ENCODE measurements at places on chromosomes 7 and 10. TPM values are rescaled to one million over a fixed set of nuclear protein-coding genes. Genes with fewer than 3 reads are reported as not detected.
A peak's percentile ranks its signal among the peaks of the same experiment; 100 is the strongest.

The WNT16 gene
- not detected for total RNA-seq

The ADRB1 gene
- total RNA-seq: not detected

The ZEB1 gene
- 46.5 TPM for total RNA-seq

The HPS6 gene
- 21.6 TPM for total RNA-seq

The CACNB2 gene
- total RNA-seq: not detected

The OPALIN gene
- not detected for total RNA-seq

The GPR26 gene
- not detected for total RNA-seq

The C7orf33 gene
- total RNA-seq: not detected

The IGFBP3 gene
- total RNA-seq: 3.6 TPM

The H2BK1 gene
- not detected for total RNA-seq

The MACC1 gene
- 2.5 TPM for total RNA-seq

The SPRN gene
- not detected for total RNA-seq

The COBL gene
- total RNA-seq: not detected

The TMEM270 gene
- not detected for total RNA-seq

The GNG11 gene
- not detected for total RNA-seq

The TET1 gene
- 0.87 TPM for total RNA-seq

DNA sequence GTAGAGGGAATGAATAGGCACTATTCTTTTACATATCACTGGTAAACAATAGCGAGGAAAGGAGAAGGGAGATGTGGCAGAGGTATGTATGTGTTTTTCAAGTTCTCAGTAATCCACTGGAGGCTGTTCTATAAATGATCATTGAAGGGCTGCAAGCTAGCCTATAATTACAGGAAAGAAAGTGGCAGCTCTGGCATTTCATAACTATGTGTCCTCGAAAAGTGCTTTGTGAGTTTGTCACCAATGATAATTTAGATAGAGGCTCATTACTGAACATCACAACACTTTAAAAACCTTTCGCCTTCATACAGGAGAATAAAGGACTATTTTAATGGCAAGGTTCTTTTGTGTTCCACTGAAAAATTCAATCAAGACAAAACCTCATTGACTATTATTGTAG, 235.1 kb downstream of the FOXP2 start:
- no peak for ATAC-seq

- ATAC-seq: peak; percentile 98
These were observed 18.0 kb upstream of the TBXAS1 start for GRCh38 chr7:139811066-139811465.

- no peak for ATAC-seq
These were observed 19.3 kb downstream of the PROSER2 start for GRCh38 chr10:11842411-11842810.

- ATAC-seq: no peak
These were observed 6.0 kb downstream of the SRGN start for GRCh38 chr10:69093933-69094332.

DNA sequence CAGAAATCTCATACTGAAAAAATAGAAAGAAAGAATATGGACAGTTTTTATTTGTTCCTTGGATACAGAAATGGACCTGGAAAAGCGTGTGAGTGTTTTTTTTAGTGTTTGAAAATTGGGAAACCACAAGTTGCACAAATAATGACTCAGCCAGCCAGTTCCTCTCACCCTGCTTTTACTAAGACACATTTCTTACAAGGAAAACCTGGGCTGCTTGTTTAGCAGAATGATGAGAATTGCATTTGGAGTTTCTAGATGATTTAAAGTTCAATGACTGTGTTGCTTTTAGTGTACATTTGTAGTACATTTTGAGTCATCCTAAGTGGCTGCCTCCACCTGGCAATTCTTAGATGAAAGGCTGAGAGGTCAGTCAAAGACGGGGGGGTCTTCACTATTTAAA, 218.7 kb downstream of the ABCA13 start:
- no peak for ATAC-seq

- no peak for ATAC-seq
These were observed 39.8 kb upstream of the CDK13 start for GRCh38 chr7:39910108-39910869.

- ATAC-seq: no peak
These were observed 28.5 kb upstream of the LOXL4 start for GRCh38 chr10:98296524-98296923.

GRCh38 chr10:102948176-102948575, 30.1 kb downstream of the CNNM2 start:
- no peak for ATAC-seq

GRCh38 chr10:77590344-77591237, 47.0 kb downstream of the KCNMA1 start:
- ATAC-seq: no peak

DNA sequence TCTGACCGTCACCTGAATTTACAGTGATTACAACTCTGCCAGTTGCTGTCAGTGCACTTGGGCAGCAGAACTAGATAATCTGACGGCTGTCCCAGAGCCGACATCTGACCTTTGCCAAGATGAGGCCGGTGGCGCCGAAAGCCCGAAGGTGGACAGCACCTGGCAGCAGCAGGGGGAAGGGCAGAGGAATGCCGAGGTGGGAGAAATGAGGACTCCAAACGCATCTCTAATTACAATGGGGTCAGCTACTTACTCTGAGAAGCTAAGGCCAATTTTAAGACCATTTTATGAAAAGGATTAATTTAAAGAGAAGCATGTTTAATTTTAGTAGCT, 33.8 kb downstream of the TRIM8 start:
- ATAC-seq: no peak

DNA sequence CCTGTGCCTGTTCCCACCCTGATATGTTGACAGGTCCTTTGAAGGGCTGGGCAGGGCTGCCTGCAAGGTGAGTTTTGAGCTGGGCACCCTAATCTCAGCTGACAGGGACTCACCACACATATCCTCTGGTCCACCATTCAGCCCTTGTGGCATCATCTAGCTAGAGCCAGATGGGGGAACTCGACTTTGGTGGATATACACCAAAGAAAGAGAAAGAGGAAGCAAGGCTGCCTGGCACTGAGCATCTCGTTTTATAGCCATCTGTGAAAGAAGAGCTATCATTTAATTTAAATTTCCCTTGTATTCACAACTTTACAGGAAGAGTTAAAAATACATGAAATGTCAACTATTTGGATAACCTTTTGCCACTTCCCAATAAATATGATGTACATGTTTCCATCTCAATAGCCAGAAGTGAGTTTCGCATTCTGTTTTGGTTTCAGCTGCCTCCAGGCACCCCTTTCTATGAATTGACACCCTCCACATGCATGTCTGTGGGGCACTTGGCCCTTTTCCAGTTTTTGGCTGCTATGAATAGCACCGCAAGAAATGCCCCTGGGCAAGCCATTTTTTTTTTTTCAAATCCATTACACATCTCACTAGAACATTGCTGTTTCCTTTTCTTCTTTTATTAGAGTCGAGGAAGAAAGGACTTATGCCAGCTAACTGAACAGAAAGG, 22.9 kb upstream of the GRB10 start:
- no peak for ATAC-seq

DNA sequence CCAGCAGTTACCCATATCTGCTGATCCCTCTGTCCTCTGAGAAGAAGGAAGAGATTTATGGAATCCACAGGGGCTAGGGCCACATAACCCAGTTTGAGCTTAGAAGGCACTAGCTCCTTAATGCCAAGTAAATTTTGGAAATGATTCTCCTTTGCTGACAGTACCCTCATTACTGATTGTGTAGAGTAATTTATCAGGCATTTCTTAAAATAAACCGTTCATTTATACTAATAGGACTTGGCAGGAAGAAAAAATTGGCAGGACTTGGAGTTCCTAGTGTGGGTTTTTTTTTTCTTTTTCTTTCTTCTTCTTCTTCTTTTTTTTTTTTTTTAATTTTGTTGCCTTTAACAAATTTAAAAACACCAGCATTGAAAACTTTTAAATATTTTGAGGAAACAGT, 645.7 kb downstream of the SUGCT start:
- no peak for ATAC-seq

DNA sequence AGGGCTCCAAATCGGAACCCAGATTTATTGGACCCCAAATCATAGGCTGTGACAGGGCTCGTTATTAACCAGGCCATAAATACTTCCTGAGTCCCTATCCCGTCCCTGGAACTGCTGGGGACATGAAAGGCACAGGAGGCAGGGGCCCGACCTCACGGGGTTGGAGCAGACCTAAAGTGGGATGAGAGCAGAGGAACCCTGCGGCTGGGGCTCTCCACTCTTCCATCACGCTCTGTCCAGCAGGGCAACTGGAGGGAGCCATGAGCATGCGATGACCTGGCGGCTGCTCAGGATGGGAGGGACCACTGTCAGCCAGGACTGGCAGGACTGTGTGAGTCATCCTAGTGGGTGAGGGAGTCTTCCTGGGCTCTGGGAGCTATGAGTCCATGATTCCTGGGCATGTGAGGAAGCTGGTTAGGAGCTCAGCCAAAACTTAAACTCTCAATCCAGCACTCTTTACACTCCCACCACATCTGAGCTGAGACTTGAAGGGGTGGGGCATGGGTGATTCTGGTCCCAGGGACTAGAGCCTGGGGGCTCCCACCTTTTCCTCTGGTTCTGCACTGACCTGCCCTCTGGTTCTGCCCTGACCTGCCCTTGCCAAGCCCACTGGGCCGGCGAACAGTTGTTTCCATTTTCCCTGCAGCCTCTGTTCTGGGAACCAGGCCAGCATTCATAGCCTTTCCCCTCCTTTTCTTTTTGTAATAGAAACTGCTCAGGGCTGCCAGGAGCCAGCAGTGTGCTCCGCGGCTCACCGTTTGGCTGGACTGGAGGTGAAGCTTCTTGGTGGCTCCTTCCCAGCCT, 47.1 kb downstream of the SYPL1 start:
- no peak for ATAC-seq

GRCh38 chr10:59910867-59911266, 4.5 kb upstream of the CCDC6 start:
- ATAC-seq: no peak

- ATAC-seq: no peak
These were observed 42.1 kb downstream of the RSBN1L start for GRCh38 chr7:77738382-77738781.

- no peak for ATAC-seq
These were observed 191.9 kb downstream of the MDFIC start for GRCh38 chr7:115113776-115114175.

DNA sequence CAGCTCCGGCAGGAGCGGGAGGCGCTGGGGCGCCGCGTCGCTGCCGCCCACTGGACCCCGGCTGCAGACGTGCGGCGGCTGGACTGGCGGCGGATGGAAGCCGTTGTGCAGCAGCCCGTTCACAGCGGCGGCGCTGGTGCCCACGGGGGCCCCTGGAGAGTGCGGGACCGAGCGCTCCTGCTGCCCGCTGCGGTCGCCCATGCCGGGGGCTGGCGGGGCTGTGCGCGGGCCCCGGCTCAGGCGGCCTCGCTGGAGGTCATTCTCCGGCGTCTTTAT, 413 bp downstream of the PANK1 start:
- peak; percentile 46 for ATAC-seq

DNA sequence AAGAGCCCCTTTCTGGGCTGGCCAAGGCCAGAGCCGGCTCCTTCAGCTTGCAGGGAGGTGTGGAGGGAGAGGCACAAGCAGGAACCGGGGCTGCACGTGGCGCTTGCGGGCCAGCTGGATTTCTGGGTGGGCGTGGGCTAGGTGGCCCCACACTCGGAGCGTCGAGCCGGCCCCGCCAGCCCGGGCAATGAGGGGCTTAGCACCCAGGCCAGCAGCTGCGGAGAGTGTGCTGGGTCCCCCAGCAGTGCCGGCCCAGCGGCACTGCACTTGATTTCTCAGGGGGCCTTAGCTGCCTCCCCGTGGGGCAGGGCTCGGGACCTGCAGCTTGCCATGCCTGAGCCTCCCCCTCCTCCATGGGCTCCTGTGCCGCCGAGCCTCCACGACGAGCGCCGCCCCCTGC, 48.1 kb downstream of the SH2D4B start:
- ATAC-seq: no peak

DNA sequence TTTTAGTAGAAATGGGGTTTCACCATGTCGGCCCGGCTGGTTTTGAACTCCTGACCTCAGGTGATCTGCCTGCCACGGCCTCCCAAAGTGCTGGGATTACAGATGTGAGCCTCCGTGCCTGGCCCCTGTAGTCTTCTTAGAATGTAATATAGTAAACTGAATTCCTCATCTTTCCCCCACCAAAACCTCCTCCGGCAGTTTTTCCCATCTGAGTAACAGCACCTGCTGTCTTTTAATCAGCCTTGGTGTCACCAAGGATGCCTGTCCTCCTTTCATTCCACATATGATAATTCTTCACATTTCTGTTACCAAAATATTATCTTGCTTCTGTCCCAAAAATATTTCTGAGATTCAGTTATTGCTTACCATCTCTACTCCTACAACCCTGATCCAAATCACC, 80.2 kb downstream of the ZEB1 start:
- no peak for ATAC-seq

DNA sequence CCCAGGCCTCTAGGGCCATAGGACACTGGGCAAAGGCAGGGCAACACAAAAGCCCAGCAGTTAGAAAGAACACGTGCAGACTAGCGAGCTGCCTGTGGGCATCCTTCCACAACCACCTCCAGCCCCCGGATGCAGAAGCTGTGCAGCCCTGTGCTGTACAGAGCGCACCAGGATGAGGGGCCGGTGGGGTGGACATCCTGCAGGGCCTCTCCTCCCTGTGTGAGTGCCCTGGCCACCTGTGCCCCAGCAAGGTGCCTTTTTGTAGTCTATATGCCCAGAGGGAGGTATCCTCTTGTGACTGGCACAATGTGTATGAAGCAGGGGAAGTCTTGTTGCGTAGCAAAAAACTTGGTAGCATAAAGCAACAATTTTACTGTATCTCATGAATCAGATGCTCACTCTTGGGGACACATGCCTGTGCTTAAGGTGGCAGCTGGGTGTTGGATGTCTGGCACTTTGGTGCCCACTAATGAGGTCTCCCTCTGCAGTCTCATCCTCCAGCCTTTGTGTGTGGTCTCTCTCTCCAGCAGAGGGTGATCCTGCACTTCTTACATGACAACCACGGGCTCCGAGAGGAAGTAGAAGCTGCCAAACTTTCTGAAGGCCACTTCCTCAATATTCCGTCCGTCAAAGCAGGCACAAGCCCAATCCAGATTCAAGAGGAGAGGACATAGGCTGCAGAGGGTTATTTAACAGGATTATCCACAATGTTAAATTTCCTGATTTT, 8.7 kb downstream of the NCAPG2 start:
- ATAC-seq: peak; percentile 47

GRCh38 chr10:103507235-103508191, 14.0 kb downstream of the NEURL1 start:
- ATAC-seq: no peak

GRCh38 chr7:82839555-82839954, 323.1 kb downstream of the PCLO start:
- ATAC-seq: no peak

- no peak for ATAC-seq
These were observed 3.6 kb upstream of the ALOX5 start for GRCh38 chr10:45370202-45370955.

DNA sequence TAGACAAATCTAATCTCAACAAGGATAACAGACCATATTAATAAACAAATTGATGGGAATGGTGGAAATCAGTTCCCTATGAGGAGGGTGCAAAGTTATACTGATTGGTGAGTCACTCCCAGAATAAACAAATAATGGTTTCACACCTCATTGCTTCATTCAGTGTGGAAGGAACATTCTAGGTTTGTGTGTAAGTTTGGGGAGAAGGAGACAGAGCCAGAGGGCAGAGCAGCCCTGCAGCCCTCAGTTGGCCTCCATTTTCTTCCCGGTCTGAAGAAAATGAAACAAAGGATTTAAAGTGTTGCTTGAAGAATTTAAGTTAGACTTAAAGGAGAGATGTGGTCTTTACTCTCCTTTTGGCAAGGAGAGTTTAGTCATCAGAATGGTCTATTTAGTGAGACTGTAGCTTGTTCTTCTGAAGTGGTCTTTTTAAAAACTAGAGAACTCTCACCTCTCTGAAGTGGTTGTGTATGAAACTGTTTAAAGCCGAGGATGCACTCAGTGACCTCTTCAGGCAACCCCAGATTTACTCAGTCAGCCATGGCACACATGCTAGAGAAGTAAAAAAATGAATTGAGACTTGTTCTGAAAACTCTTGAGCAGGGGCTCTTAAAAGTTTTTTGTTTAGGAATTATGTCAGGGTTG, 27.2 kb downstream of the IKZF1 start:
- peak; percentile 81 for ATAC-seq
